ENCODE measurements at places on chromosomes 12 and 14. TPM values are rescaled to one million over a fixed set of nuclear protein-coding genes. Genes with fewer than 3 reads are reported as not detected.

The PRIMA1 gene
- total RNA-seq, result 0.48 TPM

The TRPV4 gene
- not detected for total RNA-seq

The ABHD4 gene
- 30.3 TPM for total RNA-seq

The CNTN1 gene
- 124 TPM for total RNA-seq

The ZFHX2 gene
- total RNA-seq, result not detected

The KRT3 gene
- total RNA-seq, result not detected

The LAG3 gene
- total RNA-seq, result 0.41 TPM

- H3K4me1 ChIP-seq, result no peaks in the 10 kb centered on the region
- no peaks in the 10 kb centered on the region for H3K27me3 ChIP-seq
- no peak for DNase-seq
- no peak overlapping the region for H3K4me3 ChIP-seq
- no peaks in the 10 kb centered on the region for H3K36me3 ChIP-seq
Observed at GRCh38 chr12:105057174-105057573, 27.1 kb downstream of the ALDH1L2 start.

GRCh38 chr14:103512701-103513611 is 9.7 kb downstream of the CKB start:
- peak overlapping the region; percentile 57 for H3K27ac ChIP-seq
- H3K27me3 ChIP-seq, result no peaks in the 10 kb centered on the region
- peak; percentile 52 for DNase-seq
- no peak overlapping the region for H3K4me3 ChIP-seq

DNA sequence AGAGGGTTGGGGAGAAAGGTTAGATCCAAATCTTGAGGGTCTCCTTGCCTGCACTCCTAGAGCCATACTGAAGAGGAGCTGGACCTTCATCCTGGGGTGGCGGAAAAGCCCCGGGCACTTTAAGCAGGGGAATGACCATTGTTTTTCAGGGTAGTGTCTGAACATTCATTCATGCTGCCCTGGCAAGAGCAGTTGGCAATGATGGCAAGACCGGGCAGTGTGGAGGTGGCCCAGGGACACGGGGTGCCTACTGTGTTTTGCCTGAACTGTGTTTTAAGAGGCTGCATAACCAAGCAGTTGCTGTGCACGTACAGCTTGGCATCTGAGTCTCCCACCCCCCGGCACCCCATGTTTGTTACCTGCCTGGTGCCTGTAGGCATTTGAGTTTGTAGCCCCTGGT is 14.7 kb downstream of the TPCN1 start:
- H3K27ac ChIP-seq, result no peak overlapping the region
- no peaks in the 10 kb centered on the region for H3K27me3 ChIP-seq
- H3K4me3 ChIP-seq, result no peak overlapping the region
- H3K4me1 ChIP-seq, result no peaks in the 10 kb centered on the region
- DNase-seq, result no peak

DNA sequence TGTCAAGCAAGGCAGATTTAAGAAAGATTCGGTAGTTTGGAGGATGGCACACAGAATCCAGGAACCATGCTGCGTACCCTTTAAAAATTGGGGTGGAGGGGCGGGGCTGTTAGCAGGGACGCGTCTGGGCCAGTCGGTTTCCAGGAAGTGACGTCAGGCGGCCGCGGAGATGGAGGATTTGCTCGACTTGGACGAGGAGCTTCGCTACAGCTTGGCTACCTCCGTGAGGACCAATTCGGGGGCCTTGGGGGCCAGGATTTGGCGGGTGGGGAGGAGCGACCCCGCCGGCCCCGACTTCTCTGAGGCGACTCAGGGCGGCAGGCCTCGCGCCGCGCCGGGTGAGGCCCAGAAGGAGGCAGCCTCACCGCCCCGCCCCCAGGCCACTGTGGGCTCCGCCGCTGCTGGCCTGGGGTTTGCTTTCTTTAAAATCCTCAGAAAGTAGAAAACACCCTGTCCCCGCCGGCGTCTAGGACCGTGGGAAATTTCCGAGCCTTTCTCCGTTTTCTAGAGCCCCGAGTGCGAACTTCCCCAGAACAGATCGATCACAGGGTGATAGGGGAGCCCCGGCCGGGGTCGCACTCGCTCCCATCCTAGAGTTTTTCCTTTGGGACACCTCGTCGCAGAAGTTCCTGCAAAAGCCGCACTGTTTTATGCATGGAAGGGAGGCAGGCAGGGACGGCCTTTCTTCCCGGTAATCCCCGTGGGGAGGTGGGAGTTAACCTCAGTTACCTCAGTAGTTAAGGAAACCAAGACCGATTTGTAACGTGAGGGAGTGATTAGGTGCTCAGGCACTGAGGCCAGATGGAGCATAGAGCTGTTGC is at the start of gene IFT43:
Gene IFT43 (plus strand): TSS at position 146 of the 821 bp plus-strand sequence. CDS start 24 bp downstream, at position 170.
- no peaks in the 10 kb centered on the region for H3K27me3 ChIP-seq
- no peaks in the 10 kb centered on the region for H3K4me1 ChIP-seq
- peak within 1 kb of the TSS; percentile 99 for H3K27ac ChIP-seq

- H3K4me3 ChIP-seq, result no peak overlapping the region
- no peaks in the 10 kb centered on the region for H3K4me1 ChIP-seq
- DNase-seq, result no peak
- no peaks in the 10 kb centered on the region for H3K36me3 ChIP-seq
- no peak overlapping the region for H3K27ac ChIP-seq
- H3K27me3 ChIP-seq, result no peaks in the 10 kb centered on the region
Observed at GRCh38 chr14:58783792-58784511, 146.2 kb downstream of the DACT1 start.

DNA sequence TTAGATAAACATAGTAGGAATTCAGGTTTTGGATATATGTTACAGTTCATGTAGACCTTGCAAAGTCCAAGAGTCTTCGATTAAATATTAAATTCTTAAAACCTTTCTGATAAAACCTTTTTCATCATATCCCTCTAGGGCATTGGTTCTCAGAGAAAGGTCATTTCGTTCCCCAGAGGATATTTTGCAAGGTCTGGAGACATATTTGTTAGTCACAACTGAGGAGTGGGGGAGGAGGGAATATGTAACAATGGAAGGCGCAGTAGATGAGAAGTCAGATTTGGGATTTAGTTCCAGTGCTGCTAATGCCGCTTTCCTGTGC is 5.3 kb downstream of the TMEM253 start:
- H3K4me3 ChIP-seq, result no peak overlapping the region
- no peaks in the 10 kb centered on the region for H3K36me3 ChIP-seq
- H3K4me1 ChIP-seq, result no peaks in the 10 kb centered on the region
- no peaks in the 10 kb centered on the region for H3K27me3 ChIP-seq
- DNase-seq, result no peak

GRCh38 chr12:89040146-89040964 is 311.9 kb downstream of the DUSP6 start:
- DNase-seq, result no peak
- no peak overlapping the region for H3K4me3 ChIP-seq
- no peaks in the 10 kb centered on the region for H3K36me3 ChIP-seq
- H3K27me3 ChIP-seq, result no peaks in the 10 kb centered on the region

- no peaks in the 10 kb centered on the region for H3K27me3 ChIP-seq
- H3K27ac ChIP-seq, result no peak overlapping the region
- no peak for DNase-seq
- no peaks in the 10 kb centered on the region for H3K4me1 ChIP-seq
Observed at GRCh38 chr14:24269368-24269767, 2.0 kb downstream of the RABGGTA start.

GRCh38 chr12:108752387-108752786 is 21.1 kb upstream of the CORO1C start:
- H3K27me3 ChIP-seq, result no peaks in the 10 kb centered on the region
- no peak overlapping the region for H3K4me3 ChIP-seq
- H3K4me1 ChIP-seq, result peaks cover 18% of the 10 kb centered on the region
- peak overlapping the region; percentile 76 for H3K27ac ChIP-seq
- DNase-seq, result peak; percentile 57

DNA sequence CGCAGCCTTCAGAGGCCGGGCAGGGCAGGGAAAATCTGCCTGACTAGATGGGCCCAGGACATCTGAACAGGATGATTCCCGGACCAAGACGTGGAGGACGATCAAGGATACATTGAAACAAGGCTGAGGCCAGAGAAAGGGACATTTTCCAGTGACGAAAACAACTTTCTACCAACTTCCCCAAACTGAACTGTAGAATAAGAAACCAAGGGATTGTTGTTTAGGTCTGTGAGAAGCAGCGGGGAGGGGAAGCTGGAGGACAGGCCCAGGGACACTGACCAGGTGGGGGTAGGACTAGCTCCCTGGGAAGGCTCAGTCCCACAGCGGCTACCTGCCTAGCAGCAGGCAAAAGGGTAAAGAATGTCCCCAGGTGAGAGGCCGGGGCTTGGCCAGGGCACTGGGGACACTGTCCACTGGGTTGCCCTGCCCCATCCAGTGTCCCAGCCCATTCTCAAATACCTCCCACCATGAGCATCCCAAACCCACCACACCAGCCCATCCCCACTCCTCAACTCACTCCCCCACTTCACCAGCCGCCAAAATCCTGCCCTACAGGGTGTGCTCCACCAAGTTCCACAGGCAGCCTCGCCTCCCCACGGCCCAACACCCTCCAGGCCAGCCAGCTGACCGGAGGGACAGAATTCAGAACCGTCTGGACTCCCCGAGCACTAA is 995 bp downstream of the TNFRSF1A start:
- no peaks in the 10 kb centered on the region for H3K27me3 ChIP-seq
- no peaks in the 10 kb centered on the region for H3K36me3 ChIP-seq
- peak overlapping the region; percentile 95 for H3K27ac ChIP-seq
- peak; percentile 30 for DNase-seq

DNA sequence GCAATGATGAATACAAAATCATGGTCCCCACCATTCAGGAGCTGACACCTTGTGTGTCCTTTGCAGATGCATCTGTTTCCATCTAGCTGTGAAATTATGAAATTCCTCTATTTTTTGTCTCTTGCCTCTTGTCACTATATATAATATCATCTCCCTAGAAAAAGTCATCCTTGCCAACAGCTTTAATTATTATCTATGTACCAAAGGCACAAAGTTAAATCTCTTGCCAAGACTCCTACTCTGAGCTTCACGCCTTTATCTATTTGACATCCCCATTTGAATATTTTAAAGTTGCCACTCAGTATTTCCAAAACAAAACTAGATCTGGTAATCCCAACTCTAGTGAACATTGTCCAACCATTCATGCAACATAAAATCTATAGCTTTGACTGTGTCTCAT is 32.0 kb upstream of the PRB2 start:
- no peak for DNase-seq
- no peak overlapping the region for H3K27ac ChIP-seq
- no peaks in the 10 kb centered on the region for H3K27me3 ChIP-seq
- no peaks in the 10 kb centered on the region for H3K4me1 ChIP-seq
- H3K4me3 ChIP-seq, result no peak overlapping the region

- H3K36me3 ChIP-seq, result no peaks in the 10 kb centered on the region
Observed at GRCh38 chr12:53051881-53052412, 2.1 kb downstream of the TNS2 start.

DNA sequence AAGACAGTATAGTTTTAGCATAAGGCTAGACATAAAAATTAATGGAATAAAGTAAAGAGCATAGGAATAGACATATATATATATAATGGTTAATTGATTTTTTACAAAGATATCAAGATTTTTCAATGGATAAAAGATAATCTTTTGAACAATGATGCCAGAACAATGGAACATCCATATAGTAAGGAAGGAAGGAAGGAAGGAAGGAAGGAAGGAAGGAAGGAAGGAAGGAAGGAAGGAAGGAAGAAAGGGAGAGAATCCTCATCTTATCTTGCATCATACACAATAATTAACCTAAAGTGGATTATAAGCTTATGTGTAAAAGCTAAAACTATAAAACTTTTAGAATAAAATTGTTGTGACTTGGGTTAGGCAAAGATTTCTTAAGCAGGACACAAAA is 9.8 kb upstream of the NELL2 start:
- no peak overlapping the region for H3K27ac ChIP-seq
- no peaks in the 10 kb centered on the region for H3K36me3 ChIP-seq
- no peaks in the 10 kb centered on the region for H3K4me1 ChIP-seq
- DNase-seq, result no peak
- H3K27me3 ChIP-seq, result no peaks in the 10 kb centered on the region

- peaks cover 27% of the 10 kb centered on the region for H3K27me3 ChIP-seq
- no peaks in the 10 kb centered on the region for H3K4me1 ChIP-seq
- no peaks in the 10 kb centered on the region for H3K36me3 ChIP-seq
- H3K4me3 ChIP-seq, result no peak overlapping the region
- DNase-seq, result no peak
Observed at GRCh38 chr12:85275374-85275773, 4.6 kb upstream of the ALX1 start.

- no peaks in the 10 kb centered on the region for H3K27me3 ChIP-seq
- no peak overlapping the region for H3K27ac ChIP-seq
- no peaks in the 10 kb centered on the region for H3K4me1 ChIP-seq
- no peak for DNase-seq
- H3K36me3 ChIP-seq, result no peaks in the 10 kb centered on the region
Observed at GRCh38 chr12:119151445-119152026, 27.2 kb upstream of the HSPB8 start.

DNA sequence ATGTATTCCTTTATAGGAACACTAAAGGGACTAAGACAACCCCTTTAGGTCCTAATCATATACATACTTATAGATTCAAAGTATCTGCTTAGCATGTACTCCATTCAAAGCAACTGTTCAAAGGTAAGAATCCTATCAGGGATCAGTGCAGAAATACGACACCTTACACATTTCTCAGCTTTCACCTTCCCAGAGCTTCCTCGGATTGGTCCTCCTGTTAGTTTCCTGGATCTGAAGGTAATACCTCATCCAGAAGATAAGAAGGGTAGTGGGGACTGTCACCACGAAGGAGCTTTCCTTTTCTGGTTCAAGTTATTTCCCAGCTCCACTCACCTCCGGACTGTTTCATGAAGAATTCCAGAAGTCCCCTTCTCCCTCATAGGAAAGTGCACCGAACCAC is 38.0 kb downstream of the RCOR1 start:
- DNase-seq, result no peak
- no peak overlapping the region for H3K27ac ChIP-seq
- H3K27me3 ChIP-seq, result no peaks in the 10 kb centered on the region
- no peaks in the 10 kb centered on the region for H3K36me3 ChIP-seq

DNA sequence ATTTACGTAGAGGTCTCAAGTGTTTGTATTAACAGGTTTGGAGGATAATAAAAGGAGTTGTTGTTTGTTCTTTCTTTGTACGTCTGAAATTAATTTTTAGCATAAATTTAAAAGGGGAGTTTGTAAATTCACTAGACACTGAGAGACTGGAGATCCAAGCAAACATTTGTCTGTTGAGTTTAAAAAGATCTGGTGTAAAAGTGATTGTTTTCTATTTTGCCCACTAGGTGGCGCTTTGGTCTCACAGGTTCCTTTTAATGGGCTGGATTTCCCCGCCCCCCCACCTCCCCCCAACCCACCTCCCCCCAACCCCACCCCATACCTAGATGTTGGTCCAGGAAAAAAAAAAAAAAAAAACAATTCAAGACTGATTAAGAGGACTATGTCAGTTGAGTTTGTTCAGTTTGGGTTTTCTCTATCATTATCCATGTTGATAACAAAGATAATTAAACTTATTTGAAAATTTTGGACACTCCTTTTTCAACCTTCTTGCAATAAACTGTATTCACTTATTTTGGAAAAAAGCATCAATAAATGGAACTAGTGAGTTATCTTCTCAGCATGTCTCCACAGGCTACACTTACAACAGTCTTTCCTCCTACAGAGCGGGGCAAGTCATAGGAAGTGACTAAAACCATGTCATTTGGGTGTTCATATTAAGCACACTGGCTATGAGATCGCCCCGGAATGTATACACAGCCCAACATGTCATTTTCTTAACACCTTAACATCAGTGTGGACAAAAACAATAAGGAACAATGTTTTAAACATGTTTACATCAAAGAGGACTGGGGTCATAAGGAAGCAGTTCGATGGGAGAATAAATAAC is 841.1 kb downstream of the NRXN3 start:
- no peaks in the 10 kb centered on the region for H3K36me3 ChIP-seq
- no peak overlapping the region for H3K4me3 ChIP-seq
- DNase-seq, result peak; percentile 16
- no peaks in the 10 kb centered on the region for H3K27me3 ChIP-seq
